ENCODE measurements at places on chromosomes 12 and 14. TPM values are rescaled to one million over a fixed set of nuclear protein-coding genes. Genes with fewer than 3 reads are reported as not detected.

The TCTN2 gene
- 12.9 TPM for total RNA-seq

The GPRC5A gene
- 405 TPM for total RNA-seq

The FGD6 gene
- total RNA-seq, result 17.5 TPM

The TC2N gene
- total RNA-seq, result 0.72 TPM

The KRT71 gene
- total RNA-seq, result not detected

The RCOR1 gene
- 26.2 TPM for total RNA-seq

The LRP1-AS gene
- not detected for total RNA-seq

The TAS2R30 gene
- total RNA-seq, result not detected

The ZDHHC22 gene
- total RNA-seq, result 0.11 TPM

The CNPY2 gene
- total RNA-seq, result 117 TPM

The CCDC197 gene
- total RNA-seq, result not detected

The SLC6A12 gene
- total RNA-seq, result 1.3 TPM

The CFAP54 gene
- total RNA-seq, result 0.91 TPM

The MNAT1 gene
- 48.3 TPM for total RNA-seq

The PLEKHD1 gene
- total RNA-seq, result not detected

The TAS2R31 gene
- total RNA-seq, result 0.16 TPM

The FAM222A gene
- total RNA-seq, result 3.8 TPM

The CHGA gene
- 1.3 TPM for total RNA-seq

The MMP14 gene
- total RNA-seq, result 0.94 TPM

The NUAK1 gene
- total RNA-seq, result 11.0 TPM

The LRRC10 gene
- not detected for total RNA-seq

The IFI27 gene
- total RNA-seq, result 0.25 TPM

The MMAB gene
- total RNA-seq, result 27.9 TPM

The SERPINA12 gene
- not detected for total RNA-seq

The TESPA1 gene
- total RNA-seq, result not detected

The NPFF gene
- total RNA-seq, result not detected

The MSI1 gene
- total RNA-seq, result 0.59 TPM

The KCNC2 gene
- total RNA-seq, result not detected

The KRT85 gene
- total RNA-seq, result not detected

The VWF gene
- total RNA-seq, result 0.42 TPM

The C14orf132 gene
- total RNA-seq, result 3.8 TPM

The KRT75 gene
- 0.19 TPM for total RNA-seq

The ASIC1 gene
- total RNA-seq, result 6.4 TPM

The NEUROD4 gene
- total RNA-seq, result not detected

All from A549 treated with RU486 at 1 μM for 4 hours (cell line).